ENCODE measurements at places on chromosomes 6 and 20.

DNA sequence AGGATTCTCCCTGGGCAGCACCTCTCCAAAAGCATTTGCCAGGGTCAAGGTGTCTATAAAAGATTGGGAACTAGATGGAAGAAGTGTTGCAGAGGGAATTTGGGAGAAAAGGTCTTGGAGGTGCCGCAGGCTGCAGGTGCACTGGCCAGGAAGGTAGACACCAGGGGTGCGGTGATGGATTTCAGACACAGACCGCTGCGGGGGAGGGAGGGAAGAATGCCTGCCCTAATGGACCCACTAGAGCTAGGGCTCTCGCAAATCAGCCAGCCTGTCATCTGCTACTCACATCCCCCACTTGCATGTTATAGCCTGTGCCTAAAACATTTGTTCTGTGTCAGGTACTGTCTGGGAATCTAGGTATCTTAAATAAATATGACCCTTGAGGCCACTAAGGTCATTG, 193.6 kb upstream of the SLC24A3 start:
- no peak for DNase-seq

- DNase-seq: no peak
Observed at GRCh38 chr20:19120569-19120968, 91.9 kb upstream of the SLC24A3 start.

DNA sequence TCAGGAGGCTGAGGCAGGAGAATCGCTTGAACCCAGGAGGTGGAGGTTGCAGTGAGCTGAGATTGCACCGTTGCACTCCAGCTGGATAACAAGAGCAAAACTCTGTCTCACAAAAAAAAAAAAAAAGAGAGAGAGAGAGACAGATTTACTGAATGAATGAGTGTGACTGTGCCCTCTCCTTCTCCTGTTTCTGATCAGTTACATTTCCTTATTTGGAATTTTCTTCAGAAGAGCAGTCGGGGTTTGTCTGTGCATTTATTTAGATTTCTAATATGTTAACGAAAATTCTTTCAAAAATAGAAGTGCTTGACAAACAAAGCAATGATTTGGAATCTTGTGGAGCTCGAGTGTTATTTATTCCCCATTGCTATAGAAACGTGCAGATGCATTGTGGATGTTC, 6.4 kb upstream of the LRRN4 start:
- DNase-seq: no peak

GRCh38 chr6:106097411-106098231, 11.5 kb downstream of the PRDM1 start:
- peak; percentile 50 for DNase-seq
